ENCODE measurements at places on chromosomes 12 and 14.

DNA sequence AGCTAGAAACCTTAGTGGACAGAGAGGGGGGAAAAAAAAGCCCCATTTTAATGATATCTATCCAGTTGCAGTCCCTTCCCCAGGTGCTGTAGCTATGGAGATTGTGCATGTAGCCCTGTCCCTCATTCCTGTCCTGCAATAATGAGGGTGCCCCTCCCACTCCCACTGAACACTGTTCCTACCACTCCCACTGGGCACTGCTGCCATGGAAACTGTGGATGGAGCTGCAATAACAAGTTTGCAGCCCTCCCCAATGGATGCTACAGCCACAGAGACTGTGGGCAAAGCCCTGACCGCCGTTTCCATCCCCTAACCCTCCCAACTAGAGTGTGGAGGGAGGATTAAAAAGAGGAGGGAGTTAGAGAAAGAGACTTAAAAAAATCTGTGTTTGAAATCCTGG, 238.3 kb downstream of the FUT8 start:
- DNase-seq, result no peak

- DNase-seq, result no peak
These were observed 60.5 kb upstream of the USP44 start for GRCh38 chr12:95611676-95612309.

DNA sequence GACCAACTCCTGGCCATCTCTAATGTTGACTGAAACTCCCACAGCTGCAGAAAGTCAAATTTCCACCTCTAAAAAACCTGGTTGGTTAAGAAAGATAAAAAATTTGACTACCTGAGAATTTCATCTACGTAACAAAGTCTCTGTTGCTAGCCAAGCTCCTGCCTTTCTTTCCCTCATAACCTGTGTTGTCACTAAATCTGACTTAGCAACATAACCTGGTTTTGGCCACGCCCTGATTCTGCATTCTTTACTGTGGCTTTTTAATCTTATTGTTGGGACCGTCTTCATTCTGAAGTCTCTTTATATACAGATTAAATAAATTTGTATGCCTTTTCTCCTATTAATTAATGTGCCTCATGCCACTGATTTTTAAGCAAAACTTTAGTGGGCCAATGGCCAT, 16.1 kb upstream of the CD69 start:
- no peak for DNase-seq

DNA sequence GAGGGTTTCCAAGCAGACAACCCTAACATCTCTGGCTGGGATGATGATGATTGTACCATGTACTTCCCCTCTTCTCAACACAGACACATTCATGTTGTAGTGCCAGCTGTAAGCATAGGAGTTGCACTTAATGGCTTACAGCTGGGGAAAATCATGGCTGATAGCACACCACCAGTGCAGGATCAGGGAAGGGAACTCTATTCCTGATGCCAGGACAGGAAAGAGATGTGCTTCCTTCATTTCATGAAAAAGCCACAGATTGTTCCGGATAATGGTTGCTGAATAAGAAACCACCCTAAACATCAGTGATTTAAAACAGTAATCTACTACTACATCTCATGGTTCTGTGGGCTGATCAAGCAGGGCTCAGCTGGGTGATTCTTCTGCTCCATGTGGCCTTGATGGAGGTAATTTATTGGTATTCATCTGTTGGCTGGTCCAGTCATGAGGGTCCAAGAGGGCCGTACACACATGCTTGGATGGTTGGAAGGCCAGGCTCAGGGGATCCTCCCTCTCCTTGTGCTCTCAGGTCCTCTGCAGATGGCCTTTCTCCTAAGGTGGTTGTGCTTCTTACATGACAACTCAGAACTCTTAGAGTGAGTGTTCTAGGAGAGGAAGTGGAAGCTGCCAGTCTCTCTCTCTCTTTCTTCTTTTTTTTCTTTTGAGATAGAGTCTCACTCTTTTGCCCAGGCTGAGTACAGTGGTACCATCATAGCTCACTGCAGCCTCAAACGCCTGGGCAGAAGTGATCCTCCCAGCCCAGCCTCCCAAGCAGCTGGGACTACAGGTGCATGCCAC, 16.5 kb downstream of the TRAF3 start:
- no peak for DNase-seq

GRCh38 chr12:119634743-119635142, 33.2 kb upstream of the PRKAB1 start:
- no peak for DNase-seq

DNA sequence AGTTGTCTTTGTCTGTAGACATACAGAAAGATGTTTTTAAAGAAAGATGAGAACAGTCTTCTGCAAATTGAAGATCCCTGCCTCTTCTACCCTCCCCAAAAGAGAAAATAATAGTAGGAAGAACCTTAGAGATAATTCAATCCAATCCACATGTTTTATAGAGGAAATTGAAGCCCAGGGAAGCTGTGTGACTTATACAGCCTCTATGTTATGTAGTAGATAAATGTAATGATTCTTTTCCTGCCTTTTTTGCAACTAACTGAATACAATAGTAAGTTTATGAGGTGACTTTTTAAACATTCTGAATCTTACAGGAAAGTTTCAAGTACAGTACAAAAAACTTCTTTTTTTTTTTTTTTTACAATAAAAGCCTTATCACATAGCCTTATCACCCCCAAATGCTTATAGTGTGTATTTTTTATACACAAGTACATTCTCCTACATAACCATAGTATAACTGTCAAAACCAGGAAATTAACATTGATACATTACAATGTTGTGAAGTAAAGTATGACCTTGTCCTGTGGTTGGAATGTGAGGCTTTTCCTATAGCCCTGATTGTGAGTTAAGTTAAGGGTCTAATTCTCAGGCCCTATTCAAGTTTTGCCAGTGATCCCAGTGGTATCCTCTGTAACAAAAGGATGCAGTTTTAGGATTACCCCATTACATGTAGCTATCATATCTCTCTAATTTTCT, 94.4 kb downstream of the FIGNL2 start:
- DNase-seq, result no peak

DNA sequence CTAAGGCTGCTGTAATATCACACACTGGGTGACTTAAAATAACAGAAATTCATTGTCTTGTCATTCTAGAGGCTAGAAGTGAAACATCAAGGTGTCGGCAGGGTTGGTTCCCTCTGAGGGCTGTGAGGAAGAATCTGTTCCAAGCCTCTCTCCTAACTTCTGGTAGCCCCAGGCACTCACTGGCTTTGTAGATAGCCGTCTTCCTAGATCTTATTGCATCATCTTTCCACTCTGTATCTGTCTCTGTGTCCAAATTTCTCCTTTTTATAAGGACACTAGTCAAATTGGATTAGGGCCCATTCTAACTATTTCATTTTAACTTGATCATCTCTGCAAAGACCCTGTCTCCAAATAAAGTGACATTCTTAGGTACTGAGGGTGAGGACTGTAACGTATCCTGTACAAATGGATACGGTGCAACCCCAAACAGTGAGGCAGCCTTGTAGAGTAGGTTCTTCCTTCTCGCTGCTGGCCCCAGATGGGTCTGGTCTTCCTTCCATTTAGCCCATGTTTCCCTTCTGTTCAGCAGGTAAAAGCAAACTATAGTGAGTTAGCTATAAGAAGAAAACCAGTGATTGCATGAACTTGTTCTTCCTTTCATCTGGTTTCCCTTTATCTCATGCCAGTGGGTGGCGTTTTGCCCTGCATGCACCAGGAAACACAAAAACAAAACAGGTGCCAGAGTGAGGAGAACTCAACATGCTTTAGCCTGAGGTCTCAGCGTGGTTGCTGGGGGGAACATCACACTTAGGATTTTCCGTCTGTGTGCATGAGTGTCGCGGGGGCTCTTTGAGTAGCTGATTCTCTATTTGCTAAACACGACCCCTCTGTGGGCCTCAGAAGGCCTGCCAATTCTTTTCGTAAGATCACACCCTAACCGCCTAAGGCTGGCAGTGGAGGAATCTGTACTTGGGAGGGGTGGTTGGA, 19.5 kb downstream of the TTC9 start:
- no peak for DNase-seq

DNA sequence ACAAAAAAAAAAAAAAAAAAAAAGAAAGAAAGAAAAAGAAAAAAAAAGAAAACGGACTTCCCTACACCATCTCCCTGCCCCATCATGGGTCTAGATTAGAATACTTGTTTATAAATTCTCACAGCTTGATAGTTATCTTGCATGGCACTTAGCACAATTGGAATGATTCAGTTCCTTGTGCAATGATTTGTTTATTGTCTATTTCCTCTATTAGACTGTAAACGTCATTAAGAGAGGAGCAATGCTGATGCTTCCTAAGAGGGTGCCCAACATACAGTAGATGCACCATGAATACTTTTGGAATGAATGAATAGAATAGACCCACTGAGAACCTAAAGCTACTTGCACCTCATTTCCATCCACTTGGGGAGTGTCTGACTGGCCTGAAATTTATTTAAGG, 40.8 kb downstream of the PAX9 start:
- DNase-seq, result no peak

DNA sequence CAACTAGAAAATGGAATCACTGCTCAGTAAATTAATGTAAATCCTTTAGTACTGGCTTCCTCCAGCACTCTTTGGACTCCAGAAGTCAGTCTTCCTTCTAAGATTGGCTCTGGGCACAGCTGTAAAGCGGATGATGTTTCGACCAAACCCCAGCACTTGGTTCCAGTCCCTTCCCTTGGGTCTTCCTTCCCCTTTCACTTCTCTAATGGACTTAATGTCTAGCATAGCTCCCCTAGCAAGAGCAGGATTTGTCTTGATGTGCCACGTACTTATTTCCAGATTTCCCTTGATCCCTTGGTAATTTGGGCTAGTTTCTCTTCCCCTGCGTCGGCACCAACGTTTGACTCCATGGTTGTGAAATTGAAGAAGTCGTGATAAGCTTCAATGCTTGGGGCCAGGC, 28.3 kb downstream of the C12orf75 start:
- no peak for DNase-seq

- peak; percentile 3 for DNase-seq
These were observed 209.0 kb upstream of the PLEKHG7 start for GRCh38 chr12:92493816-92494215.

- DNase-seq, result no peak
These were observed 5.8 kb downstream of the ASB2 start for GRCh38 chr14:93970585-93970964.

- DNase-seq, result no peak
These were observed 54.3 kb downstream of the PLEKHG7 start for GRCh38 chr12:92756898-92757596.

GRCh38 chr12:88417531-88417930, 162.7 kb downstream of the KITLG start:
- DNase-seq, result no peak

- DNase-seq, result no peak
These were observed 28.4 kb downstream of the PZP start for GRCh38 chr12:9179781-9180180.

GRCh38 chr14:56195223-56195622, 77.0 kb downstream of the PELI2 start:
- DNase-seq, result no peak

DNA sequence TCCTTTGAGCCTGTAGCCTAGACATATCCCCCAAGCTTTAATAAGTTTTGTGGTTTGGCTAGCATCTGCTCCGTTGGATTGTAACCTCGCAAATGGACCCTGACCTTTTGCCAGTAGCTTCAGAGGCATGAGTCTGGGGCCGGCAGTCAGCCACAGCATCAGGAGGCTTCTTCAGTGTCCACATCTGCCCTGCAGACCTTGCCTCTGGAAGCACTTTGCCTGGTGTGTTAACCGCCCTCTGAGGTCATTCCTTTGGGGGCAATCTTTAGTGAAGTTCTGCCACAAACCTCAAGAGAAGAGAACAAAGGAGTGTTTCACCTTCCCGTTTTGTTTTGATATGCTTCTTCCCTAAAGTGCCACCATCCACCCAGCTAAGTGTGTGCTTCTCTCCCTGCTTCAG, 71.4 kb downstream of the GNS start:
- DNase-seq, result peak; percentile 85

DNA sequence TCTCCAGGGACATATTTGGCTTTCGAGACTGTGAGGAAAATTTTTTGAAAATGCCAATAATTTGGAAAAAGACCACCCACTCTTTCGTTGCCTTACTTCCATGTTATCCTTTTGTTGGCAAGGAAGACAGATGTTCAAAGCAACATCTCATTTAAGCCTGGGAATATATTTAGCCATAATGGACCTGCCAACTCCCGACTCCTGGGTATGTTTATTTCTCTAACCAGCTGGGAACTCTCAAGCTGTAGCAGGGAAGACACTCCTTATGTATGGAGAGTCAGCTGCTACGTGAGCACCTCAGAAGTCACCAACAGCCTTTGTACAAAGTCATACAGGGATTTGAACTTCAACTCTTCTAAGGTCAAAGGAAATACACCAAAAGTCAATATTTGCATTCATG, 96.5 kb upstream of the DAAM1 start:
- no peak for DNase-seq

- no peak for DNase-seq
These were observed 232.0 kb downstream of the BTG1 start for GRCh38 chr12:91913651-91914050.

GRCh38 chr14:58749066-58749669, 111.4 kb downstream of the DACT1 start:
- peak; percentile 90 for DNase-seq

DNA sequence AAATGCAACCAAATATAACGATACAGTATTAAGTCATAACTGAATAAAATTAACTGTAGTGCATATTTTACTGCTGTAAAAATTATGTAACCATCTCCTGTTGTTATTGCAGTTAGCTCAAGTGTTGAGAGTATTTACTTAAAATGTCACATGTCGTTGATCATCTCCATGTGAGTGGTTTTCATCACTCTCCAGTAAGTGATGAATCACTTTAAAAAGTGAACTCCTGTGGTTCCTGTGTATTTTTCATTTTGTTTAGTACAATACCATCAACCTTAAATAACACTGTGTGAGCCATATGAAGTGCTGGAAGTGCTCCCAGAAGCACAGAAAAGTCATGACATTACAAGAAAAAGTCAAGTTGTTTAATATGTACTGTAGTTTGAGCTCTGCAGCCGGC, 104.7 kb upstream of the SLCO1B1 start:
- no peak for DNase-seq

DNA sequence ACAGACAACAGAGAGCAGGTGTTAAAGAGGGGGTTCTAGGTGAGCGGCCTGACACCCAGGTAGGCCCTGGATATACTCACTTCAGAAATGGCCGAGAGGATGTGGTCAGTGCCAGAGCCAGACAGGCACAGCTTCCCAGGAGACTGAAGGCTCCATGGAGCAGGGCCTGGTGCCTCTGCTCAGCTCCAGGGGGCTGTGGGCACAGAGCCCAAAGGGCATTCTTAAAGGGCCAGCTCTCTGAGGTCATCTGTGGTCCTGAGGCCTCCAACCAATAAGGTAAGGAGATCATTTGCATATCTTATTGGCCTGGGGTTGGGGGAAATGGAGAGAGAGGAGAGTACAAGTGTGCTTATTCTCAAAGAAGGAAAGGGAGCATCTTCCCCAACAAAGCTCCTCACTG, 9.7 kb upstream of the PCK2 start:
- no peak for DNase-seq

GRCh38 chr12:41950455-41950854, 194.2 kb downstream of the GXYLT1 start:
- no peak for DNase-seq

- DNase-seq, result peak; percentile 21
These were observed 5.6 kb downstream of the CNIH1 start for GRCh38 chr14:54435500-54435981.

Data from AG10803 (cell line).